Spleen (tissue), 13 donors: ENCODE measurements at places on chromosomes 6 and 20.

DNA sequence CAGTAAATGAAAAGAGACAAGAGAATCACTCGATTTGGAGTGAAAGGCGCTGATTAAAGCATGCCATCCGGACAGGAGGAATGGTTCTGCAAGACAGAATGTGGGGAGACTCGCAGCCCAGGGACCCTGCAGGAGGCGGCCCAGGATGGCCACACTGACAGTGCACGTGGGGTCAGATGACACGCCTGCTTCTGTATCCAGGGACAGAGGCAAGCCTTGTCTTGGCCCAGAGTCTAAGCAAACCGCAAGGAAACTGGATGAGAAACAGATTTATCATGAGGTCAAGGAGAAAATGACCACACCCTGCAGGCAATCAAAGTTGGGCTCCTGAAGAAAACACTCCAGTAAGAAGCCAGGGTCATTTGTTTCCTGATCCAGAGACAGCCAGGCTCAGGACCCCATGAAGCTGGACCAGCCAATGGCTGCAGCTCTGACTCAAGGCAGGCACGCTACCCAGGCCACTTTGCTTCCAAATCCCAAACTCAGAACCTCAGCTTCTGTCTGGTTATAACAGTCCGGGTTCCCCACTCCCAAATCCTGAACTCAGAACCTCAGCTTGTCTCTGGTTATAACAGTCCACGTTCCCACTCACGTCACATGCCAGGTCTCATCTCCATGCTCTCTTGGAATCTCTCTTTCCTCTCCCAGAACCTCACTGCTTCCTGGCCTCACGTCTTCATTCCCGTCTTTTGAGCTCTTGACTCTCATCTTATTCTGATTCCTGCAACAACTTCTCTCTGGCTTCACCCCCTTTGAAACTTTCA lies 144.9 kb upstream of the THBS2 start:
- DNase-seq: no peak

DNA sequence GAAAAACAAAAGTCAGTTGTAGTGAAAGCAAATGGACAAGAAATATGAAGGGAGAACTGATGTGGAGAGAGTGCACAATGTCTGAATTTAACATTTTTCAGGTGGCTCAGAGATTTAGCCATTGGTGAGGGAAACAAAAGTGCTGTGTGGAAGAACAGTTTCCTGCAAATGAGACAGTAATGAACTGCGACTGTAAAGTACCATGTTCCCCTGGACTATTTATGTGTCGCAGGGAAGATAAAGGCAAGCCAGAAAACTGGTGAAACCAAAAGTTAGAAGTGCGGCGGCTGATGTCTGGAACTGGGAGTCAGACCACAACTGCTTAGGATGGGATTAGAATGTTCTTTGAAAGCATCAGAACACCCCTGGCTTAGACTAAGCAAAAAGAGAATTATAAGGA lies 905.1 kb upstream of the MAN1A1 start:
- DNase-seq: no peak

GRCh38 chr6:74091136-74091793 lies 395.3 kb downstream of the CD109 start:
- DNase-seq: no peak

DNA sequence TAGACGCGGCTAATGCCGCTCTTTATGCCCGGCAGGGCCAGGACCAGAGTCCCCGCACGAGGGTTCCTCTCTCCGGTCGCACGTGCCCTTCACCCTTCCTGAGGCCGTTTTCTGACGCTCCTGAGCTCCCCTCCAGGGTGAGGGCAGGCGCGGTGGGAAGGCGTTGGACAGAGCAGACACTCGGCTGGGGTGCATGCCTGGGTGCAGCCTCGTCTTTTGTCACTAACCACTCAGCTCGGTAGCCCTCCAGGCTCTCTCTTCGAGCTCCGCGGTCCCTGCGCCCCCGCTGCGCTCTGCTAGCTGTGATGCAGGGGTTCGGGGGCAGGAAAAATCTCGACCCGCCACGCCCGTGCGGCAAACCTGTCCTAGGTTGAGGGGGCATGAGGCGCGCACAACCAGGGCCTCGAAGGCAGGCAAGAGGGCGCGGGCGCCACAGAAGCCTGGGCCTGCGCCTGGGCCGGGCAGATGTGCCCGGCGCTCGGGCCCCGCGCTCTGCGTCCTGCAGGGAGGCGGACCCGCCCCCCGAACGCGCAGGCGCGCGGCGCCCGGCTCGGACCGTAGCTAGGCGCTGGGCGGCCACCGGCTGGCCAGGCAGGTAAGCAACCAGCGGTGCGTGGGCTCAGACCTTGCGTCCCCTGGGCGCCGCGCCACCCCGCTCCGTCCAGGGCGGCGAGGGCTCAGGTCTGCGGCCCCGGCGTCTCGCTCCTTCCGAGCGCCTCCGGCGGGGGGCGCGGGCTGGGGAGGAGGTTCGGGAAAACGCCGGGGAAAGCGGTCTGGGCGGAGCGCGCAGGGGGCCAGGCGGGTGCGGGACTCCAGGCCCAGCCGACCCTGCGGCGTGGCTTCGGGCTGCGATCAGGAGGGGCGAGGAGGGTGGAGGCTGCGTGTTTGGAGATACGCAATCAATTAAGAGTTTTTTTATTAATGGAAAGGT lies at the start of gene L3MBTL1:
TSS of gene L3MBTL1 (plus strand) at position 548 of the 931 bp plus-strand sequence. CDS start 5,807 bp downstream, outside the sequence.
- DNase-seq: peak; percentile 85

- DNase-seq: no peak
Measured at GRCh38 chr6:25542984-25543910, 108.8 kb upstream of the SCGN start.
